NCI-H345 (cell line): ENCODE measurements at places on chromosomes 5 and 9.

GRCh38 chr5:149273237-149273636, 1.6 kb downstream of the AFAP1L1 start:
- DNase-seq = no peak

- DNase-seq = no peak
Observed at GRCh38 chr5:122102825-122103224, 24.8 kb upstream of the LOX start.

- DNase-seq = no peak
Observed at GRCh38 chr5:80825786-80826460, 134.2 kb upstream of the RASGRF2 start.

DNA sequence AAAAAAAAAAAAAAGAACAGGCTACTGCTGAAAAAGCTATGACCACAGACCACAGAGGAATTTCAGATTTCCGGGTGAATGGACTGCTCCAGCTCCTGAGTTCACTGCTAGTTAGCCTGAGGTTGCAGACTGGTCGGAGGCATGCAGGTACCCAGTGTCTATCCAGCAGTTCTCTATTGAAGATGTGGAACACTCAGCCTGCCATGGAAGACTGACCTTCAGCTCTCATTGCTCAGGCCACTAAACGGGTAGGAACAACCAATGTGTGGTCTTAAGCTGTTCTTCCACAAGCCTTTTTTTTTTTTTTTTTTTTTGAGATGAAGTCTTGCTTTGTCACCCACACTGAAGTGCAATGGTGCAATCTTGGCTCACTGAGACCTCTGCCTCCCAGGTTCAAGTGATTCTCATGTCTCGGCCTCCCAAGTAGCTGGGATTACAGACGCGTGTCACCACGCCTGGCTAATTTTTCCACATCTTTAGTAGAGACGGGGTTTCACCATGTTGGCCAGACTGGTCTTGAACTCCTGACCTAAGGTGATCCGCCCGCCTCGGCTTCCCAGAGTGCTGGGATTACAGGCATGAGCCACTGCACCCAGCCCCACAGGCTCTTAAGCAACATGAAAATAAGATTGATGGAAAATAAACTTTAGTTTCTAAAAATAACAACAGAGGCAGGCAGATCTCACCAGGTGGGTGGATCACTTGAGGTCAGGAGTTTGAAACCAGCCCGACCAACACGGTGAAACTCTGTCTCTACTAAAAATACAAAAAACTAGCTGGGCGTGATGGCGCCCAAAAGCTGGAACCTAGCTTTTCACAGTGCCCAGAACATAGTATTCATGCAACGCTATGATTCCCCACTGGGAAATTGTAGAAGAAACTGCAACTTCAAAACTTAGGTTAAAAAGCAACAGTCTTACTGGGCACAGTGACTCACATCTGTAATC, 20.0 kb upstream of the NPM1 start:
- DNase-seq = no peak

- DNase-seq = no peak
Observed at GRCh38 chr9:86575137-86575536, 220.9 kb upstream of the TUT7 start.

DNA sequence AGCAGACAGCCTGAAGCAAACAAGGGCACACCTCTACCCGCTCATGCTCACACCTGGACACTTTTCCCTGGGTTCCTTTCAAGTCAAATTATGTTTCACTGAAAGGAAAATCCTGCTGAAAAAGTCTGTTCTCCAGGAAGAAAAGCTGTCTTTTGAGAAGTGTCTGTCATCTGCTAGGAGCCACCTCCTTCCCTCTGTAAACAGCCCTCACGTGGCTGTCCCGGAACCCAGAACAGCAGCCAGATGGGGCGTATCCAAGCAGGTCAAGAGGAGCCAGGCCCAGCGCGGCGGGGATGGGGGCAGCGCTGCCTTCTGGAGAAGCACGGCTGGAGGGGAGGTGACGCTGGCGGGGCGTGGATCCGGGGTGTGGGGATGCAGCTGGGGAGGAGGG, at the start of gene PNPLA7:
TSS of gene PNPLA7 (minus strand) at position 172 of the 391 bp plus-strand sequence. CDS start 205 bp downstream, outside the sequence.
- peak; percentile 81 for DNase-seq

DNA sequence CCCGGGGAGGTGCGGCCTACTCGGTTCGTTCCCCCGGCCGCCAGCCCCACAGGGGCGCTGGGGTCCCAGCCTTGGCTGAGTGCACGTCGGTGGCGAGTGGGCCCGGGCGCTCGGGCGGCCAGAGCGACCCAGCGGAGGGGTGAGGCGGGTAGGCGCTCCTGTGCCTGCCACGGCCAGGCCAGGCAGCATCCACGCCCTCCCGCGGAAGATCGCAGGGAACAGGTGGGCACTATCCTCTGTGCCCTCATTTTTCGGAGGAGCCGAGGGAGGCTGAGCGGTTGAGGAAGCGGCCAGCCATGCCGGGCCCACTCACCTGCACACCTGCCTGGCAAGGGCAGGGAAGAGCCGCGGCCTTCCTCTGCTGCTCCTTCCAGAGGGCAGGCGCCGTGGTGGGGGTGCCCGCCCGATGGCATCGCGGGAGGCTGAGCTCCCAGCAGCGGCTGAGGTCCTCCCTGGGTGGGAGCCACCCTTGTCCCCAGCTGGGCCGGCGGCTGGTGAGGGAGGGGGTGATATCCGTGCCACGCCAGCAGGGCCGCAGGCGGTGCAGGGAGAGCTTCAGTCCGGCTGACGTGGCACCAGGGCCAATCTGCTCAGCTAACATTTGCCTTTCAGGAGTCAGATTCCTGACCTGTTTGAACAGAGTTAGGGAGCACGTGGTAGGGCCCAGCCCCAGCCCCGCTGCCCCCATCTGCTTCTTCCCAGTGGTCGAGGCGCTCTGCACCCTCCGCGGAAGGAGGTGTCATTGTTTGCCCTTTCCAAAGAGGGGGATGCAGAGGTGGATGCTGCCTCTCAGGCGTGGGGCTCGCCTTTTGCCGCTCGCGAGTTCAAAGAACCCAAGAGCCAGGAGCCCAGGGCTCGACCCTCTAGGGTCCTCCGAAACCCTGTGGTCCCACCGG, 1.6 kb upstream of the SEC16A start:
- DNase-seq = peak; percentile 33

- peak; percentile 34 for DNase-seq
Observed at GRCh38 chr5:172491481-172491880, 37.2 kb upstream of the SH3PXD2B start.

DNA sequence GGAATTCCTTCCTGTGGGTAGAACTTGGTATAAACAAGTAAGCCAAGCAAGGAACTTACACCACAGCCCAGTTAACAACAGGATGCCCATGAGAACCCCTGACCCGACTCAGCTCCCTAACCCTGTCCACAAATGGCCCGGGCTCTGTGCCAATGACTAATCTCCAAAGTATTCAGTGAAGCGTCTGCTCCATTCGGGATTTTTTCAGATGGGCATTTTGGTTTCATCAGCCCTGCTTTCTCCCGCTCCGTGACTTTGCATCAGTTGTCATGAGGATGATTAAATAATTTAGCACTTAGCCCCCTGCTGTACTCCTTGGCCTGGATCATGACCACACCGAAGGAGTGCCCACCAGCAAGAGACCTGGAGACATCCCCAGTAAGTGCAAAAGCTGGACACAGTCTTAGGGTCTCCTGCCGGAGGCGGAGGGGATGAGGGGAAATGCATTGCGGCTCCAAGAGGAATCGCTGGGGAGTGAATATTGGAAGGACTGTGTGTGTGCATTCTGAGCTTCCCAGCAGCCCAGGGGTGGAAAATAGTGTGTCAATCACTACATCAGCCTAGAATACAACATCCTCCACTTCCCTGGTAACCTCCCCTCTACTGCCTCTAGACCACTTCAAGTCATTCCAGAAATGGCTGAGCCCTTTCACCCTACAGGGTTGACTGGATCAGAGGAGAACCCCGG, 41.4 kb upstream of the DNAH5 start:
- no peak for DNase-seq
